ENCODE measurements at places on chromosomes 11 and 22.

DNA sequence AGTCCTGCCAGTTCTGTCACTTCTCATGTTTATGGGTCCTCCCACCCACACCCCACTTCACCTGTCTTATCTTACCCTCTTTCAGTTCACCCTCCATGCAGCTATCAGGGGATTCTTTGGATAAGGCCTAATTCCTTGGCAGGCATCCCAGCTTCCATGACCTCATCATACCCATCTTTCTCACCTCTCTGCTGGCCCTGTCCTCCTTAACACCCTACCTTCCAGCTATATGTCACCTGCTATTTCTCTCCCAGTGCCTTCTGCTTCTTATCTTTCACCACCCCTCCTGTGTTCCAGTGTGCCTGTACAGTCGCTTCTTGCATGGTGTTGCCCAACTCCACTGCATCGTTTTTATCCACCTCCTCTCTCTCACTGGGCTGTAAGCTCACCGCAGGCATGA is 28.3 kb downstream of the SNU13 start:
- no peak for DNase-seq

DNA sequence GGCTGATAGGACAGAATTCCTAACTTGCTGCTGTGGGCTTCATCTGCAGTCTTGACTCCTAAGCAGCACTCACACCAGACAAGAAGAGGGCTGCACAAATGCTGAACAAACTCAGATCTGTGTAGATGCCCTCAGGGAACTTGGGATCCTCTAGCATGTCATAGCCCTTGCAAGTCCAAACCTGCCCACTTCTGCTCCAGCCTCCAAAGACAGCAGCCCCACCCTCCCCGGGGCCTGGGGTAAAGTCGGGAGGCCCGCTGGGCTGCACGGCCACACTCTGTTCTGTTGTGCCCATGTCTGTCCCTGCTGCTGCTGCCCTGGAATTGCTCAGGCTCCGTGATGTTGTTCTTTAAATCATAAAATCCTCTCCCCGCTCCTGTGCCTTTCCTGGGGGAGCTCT is 28.3 kb downstream of the DRD2 start:
- DNase-seq: no peak

DNA sequence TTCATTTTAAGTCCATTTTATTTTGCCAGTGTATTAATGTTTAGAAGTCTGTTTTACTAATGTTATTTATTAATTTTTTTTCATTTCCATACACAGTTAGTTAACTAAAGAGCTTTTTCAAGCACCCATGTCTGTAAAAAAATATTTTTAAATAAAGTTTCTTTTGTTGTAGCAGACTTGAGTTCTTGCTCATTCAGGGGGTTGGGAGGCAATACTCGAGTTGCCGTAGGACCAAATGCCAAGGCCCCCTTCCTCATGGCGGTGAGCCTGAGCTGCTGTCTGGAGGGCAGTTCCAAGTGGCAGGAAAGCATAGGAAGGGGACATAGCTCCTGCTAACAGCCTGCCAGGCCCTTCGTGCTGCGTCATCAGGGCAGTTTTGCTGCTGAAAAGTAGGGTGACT is 9.0 kb downstream of the MCAM start:
- DNase-seq: no peak

GRCh38 chr11:115214644-115215234 is 289.5 kb downstream of the CADM1 start:
- DNase-seq: no peak

DNA sequence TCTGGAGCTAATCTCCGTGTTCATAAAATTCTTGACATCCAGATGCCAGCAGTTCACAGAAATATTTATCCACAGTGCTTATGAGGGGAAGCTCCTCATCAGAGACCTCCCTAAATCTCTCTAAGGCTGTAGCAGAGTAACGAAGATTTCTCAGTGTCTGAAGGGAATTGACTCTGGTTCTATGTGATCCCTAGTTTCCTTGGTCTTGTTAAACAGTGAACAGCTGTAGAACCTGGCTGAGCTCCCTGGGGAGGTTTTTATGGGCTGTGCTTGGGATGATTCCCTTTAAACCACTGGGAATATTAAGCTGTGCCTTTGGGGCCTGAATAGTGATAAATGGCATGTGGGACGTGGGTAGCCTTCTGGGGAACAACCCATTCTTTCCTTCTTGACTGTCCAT is 43.7 kb upstream of the ARHGAP20 start:
- no peak for DNase-seq

- DNase-seq: no peak
Measured at GRCh38 chr22:30636226-30637077, 871 bp downstream of the SLC35E4 start.

DNA sequence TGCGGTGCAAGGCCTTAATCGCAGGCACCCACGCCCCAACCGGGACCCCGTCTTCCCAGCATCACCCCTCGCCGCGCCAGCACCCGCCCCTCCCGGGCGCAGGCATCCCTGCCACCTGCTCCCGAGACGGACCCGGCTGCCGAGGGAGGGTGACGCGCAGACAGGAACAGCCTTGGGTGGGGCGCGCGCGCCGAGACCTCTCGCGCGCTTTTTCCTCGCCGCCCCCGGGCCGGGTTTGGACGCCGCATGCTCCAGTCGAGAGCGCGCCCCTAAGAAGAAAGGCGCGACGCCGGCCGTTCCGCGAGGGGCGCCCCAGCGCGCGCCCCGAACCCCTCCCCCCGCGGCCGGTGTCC is 504 bp downstream of the CFL1 start:
- peak; percentile 39 for DNase-seq

- no peak for DNase-seq
Measured at GRCh38 chr11:47437218-47437745, 11.0 kb upstream of the PSMC3 start.

DNA sequence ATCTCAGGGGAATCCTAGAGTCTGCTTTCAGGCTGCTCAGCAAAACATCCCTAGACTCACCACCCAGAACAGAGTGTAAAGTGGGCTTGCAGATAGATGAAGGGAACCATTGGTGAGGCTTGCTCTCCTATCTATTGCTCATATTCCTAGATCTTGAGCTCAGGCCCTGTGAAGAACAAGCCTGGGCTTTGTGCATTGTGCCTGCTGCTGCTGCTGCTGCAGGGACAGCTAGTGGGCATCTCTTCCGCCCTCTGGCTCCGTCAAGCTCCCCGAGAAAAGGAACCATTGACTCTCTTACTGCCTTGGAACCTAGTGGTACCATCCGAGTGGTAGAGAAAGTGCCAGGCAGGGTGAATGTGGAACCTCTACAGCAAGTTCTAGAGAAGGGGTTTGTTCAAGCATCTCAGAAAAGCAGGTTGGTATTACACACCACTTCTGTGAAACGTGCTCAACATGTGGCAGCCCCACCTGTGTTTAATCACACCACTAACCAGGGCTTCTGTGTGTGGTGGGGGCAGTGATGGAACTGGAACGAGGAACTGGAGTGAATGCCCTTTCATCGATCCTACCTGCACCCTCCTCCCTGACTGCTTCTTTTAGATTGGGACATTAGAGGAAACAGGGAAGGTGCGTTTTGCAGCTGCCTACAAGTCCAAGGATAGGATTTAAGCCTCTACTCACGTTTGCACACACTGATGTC is 4.4 kb downstream of the BACE1-AS start:
- no peak for DNase-seq

GRCh38 chr11:93603225-93604007 is 58.1 kb upstream of the CEP295 start:
- no peak for DNase-seq
